ENCODE measurements at places on chromosomes 2 and 18. TPM values are rescaled to one million over a fixed set of nuclear protein-coding genes. Genes with fewer than 3 reads are reported as not detected.

CD8A gene
- total RNA-seq, result not detected

HPCAL1 gene
- 14.9 TPM for total RNA-seq

GREB1 gene
- total RNA-seq, result 1.3 TPM

CDH7 gene
- under 0.01 TPM for total RNA-seq

All from smooth muscle cell of bladder (primary cell).